MG63 (cell line): ENCODE measurements at places on chromosomes 1 and 21. TPM values are rescaled to one million over a fixed set of nuclear protein-coding genes. Genes with fewer than 3 reads are reported as not detected.

The LDLRAD2 gene
- total RNA-seq, result not detected in 2 replicates

The INTS7 gene
- total RNA-seq, result 25.0 and 44.7 TPM in 2 replicates

The VPS26C gene
- 33.1 and 65.5 TPM in 2 replicates for total RNA-seq

The BNIPL gene
- 0.20 and 5.5 TPM in 2 replicates for total RNA-seq

The CHIT1 gene
- total RNA-seq, result not detected in 2 replicates

The SPAG17 gene
- 0.25 TPM in 1 of 2 replicates, not detected in the other for total RNA-seq

The S1PR1 gene
- 0.30 TPM in 1 of 2 replicates, not detected in the other for total RNA-seq

The PRAMEF10 gene
- not detected in 2 replicates for total RNA-seq

The LZIC gene
- total RNA-seq, result 40.3 and 47.6 TPM in 2 replicates

The GALE gene
- 45.4 and 123 TPM in 2 replicates for total RNA-seq

The FGR gene
- not detected in 2 replicates for total RNA-seq

The OR2M3 gene
- not detected in 2 replicates for total RNA-seq

The OLFML3 gene
- 2.2 and 2.7 TPM in 2 replicates for total RNA-seq

The LCE1F gene
- total RNA-seq, result not detected in 2 replicates

The ENAH gene
- total RNA-seq, result 121 and 171 TPM in 2 replicates

DNA sequence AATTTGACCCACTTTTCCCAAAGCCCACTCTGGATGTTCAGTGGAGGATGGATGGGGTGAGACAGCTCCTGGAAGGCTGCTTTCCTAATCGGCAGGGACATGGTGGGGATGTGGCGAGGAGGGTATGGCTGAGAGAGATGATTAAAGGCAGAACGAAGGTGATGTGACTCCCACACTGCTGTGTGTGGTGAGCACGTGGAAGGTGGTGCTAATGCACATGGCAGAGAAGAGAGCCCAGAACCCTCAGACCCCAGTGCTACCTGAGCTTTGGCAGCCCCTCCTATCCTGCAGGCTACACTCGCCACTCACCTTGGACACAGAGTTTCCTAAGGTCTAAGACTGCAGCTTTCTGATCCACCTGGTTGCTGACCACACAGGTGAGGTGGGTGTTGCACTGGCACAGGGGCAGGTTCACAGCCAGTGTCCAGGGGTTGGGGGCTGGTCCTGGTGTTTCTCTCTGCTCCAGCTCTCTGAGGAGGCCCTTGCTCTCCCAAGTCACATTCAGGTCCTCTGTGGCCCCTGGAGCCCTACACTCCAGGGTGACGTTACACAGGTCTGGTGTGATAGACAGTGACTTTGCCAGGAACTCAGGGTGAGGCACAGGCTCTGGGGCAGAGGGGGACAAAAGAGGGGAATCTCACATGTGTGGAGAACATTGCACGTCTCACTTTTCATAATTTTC, 151.4 kb upstream of the ETV3 start:
- DNase-seq, result no peak

GRCh38 chr1:206445116-206445515, 25.2 kb upstream of the IKBKE start:
- DNase-seq, result peak; percentile 82

DNA sequence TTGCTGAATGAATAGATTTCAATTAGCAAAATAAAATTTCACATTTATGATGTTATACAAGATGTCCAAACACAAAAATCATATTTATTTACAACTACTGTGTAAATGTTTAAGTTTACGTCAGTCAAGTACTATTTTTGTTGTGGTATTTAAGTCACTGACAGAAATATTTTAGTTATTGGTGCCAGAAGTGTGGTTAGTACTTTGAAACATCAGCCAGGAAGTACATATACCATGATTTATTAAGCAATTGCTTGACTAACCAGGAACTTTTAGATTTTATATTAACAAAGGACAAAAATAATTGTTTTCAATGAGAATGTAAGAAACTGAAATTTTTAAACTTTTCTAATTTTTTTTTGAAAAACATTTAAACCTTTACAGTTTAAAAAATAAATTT, 2.4 kb upstream of the FCRL4 start:
- DNase-seq, result no peak

DNA sequence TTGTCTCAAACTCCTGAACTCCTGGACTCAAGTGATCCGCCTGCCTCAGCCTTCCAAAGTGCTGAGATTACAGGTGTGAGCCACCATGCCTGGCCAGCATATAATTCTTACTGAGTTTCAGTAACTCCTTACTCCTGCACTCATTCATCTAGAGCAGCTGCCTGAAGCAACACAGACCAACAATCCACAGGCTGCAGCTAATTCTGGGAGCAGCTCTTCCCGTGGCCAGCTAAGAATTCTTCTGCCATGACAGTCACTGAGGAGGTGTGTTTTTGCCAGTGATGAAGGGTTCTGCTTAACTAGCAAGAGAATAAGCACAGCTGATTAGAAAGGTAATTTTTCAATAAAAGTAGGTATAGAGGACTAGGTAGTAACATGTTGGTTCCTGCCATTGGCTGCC, 5.4 kb downstream of the VTCN1 start:
- no peak for DNase-seq

GRCh38 chr21:42413500-42413899, 9.8 kb downstream of the UBASH3A start:
- DNase-seq, result no peak

DNA sequence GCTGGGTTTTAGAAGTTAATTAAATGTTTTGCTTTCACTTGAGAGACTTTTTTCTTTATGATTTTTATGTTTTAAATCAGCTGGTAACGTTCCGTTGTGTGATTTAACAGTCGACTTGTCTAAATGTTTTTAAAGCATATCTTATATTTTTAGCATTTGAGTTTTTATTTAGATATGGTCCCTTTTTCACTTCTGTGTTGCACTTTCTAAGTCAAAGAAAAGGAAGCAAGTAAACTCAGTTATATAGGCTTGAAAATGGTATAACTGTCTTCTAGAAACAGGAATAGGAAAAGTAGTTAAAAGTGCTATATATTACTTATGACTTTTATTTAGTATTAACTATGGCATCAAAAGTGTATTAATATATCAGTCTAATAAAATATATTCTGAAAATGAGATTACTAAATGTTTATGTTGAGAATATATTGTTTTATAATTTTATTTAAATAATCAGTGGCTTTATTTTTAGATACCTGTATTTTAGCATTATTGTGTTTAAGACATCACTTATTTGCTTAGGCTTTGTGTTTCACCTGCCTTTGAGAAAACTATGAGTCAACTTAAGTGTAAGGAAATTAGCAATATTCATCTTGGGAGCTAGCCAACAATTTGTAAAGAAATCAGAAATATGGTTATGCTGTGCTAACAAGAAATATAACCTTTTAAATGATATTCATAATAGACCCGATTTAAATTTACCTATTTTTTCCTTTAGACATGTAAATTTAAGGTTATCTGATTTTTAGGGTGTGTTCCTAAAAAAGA, 60.5 kb downstream of the RABGAP1L start:
- DNase-seq, result no peak

DNA sequence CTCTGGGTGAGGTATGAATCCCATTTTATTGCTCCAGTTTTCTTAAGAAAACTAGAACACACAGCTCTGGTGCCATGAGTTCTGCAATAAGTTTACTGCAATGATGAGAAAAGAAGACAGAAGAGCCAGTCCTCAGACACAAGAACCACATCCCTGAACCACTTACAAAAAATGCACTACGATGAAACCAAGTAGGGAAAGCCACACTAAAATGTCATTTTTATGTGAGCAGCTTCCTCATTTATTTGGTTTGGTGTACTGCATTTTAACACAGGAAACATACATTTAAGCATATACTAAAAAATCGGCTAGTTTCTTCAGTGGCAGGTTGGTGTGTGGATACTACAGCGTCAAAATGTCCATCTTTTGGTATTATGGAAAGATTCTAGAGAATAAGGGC, 95.9 kb downstream of the PTPN14 start:
- no peak for DNase-seq

DNA sequence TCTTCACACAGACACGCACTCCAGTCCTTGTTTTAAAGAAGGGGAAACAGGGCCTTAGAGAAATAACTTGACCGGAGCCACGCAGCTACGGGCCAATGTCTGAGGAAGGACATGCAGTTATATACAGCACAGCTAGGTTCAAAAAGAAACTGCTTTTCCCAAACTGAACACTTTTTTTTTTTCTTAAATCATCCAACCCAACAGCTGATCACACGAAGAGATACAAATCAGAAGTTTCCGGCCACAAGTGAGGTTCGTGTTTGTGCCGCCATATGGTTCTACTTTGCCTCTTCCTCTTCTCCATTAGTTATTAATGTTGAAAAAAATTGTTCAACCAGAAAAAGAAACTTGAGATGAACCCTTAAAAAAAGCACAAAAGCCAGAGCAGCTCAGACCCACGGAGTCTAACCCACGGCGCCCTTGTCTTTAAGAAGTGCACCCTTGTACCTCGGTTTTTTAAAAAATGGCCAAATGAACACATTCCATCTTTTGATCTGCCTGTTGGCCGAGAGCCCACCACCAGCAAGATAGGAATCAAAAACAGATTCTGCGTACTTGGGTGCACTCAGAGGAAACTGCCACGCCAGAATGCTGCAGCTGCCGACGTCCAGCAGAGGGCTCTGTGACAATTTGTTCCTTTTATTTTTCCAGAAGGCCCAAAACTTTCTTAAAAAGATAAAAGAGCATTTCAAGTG, 78.9 kb downstream of the SLC66A1 start:
- no peak for DNase-seq

DNA sequence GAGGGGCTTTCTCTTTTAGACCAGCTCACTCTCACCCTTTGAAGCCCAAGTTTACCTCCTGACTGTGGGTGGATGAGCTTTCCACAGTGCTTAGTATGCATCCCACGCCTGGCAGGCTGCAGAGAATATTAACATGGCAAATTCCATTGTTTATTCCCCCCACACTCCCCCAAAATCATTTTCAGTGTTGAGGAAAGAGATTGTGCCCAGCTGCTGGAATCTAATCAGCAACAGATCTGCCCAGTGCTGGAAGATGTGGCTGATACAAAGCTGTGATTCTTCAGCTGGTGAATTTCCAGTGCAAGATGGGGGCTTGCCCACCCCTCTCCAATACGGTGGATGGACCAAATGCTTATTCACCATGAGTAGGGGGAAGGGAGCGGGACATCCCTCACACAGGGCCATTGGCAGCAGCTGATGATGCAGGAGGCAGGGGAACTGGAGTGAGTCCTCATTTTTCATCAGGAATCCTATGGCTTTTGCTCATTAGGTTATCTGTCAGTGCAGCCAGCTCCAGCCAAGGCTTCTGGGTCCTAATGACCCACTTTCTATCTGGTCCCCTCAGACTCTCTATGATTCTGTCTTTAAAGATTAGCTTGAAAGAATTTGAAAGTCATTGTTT, 39.7 kb upstream of the KCNA3 start:
- DNase-seq, result no peak

DNA sequence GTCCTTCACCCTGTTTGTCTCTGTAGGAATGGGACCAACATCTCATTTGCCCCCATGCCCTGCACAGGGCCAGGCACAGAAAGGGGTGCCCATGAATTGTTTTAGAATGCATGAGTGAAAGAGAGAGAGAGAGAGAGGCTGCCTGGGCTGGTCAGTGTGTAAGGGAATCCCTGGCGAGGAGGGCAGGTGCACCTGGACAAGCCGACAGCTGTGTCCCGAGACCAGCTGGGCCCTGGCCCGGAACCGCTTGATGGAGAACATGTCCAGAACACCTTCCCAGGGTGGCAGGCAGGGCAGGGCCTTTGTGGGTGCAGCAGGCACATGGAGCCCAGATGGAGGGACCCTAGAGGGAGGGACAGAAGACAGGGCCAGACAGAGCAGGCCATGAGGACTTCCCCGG, 22.7 kb downstream of the SPOCD1 start:
- no peak for DNase-seq

- peak; percentile 82 for DNase-seq
Observed at GRCh38 chr1:143720087-143721023, 251.4 kb downstream of the FAM72C start.

DNA sequence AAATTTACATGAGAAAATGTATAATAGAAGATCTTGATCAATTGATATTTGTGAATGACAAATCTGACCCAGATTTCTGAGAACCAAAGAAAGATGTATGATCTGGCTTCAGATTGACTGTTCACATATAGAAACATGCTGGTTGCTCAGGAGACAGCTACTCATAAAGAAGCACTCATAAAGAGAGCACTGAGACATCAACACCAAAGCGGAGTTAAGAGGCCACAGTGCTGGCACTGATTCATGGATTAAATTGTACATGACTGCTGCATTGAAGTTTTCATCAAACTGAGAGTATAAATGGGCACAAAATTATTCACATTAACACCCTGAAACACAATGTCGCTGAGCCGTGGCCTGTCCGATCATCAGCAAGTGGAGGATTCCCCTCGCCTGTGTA, 46.2 kb downstream of the SH3GLB1 start:
- no peak for DNase-seq

DNA sequence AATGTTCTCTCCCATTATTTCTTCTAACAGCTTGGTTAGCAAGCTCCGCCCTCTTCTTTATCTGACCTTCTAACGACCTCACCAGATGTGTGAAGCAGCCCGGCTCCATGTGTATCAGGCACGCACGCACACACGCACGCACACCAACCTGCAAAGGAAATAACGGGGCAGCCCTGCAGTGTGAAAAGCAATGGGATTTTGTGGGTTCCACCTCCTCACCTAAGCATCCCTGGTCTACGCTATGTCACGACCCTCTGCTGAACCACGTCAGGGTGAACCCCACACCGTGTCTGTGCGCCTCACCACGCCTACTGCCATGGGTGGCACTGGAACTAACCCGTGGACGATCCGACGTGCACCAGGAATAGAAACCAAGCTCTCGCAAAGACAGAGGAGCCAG, 10.4 kb downstream of the SSU72 start:
- no peak for DNase-seq

GRCh38 chr1:157403608-157404007, 148.7 kb downstream of the FCRL5 start:
- no peak for DNase-seq

GRCh38 chr1:221672239-221672645, 69.6 kb downstream of the DUSP10 start:
- peak; percentile 25 for DNase-seq

- no peak for DNase-seq
Observed at GRCh38 chr1:36154335-36154734, 1.6 kb upstream of the MAP7D1 start.

GRCh38 chr1:222930070-222930469, 115.2 kb downstream of the DISP1 start:
- no peak for DNase-seq

GRCh38 chr1:201459775-201460174, 9.2 kb downstream of the PHLDA3 start:
- no peak for DNase-seq

GRCh38 chr1:89965193-89965768, 29.6 kb upstream of the ZNF326 start:
- no peak for DNase-seq

DNA sequence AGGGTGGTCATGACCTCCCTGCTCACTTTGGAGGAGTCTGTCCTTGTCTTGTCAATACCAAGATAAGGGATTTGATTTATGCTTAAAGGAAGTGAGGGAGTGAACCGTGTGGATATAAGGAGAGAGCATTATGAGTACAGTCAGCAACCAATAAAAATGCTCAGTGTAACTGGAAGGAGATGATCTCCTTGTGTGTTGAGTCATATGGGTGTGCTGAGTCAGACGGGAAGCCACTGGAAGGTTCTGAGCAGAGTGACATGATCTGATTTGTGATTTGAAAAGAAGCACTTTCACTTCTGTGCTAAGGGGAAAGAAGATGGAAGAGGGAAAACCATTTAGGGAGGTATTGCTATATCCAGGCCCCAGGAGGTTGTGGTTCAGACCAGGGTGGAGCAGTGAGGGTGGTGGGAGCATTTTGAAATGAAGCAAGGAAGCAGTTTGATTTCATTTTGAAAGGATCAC, 2.5 kb upstream of the BCL10 start:
- peak; percentile 86 for DNase-seq
